ENCODE measurements at places on chromosomes 2 and 18. TPM values are rescaled to one million over a fixed set of nuclear protein-coding genes. Genes with fewer than 3 reads are reported as not detected.

ZSWIM2 gene
- total RNA-seq = not detected

C1QL2 gene
- 4.1 TPM for total RNA-seq

USP14 gene
- 42.1 TPM for total RNA-seq

CKAP2L gene
- 8.0 TPM for total RNA-seq

CDH2 gene
- 225 TPM for total RNA-seq

ATL2 gene
- 175 TPM for total RNA-seq

FOXI3 gene
- 7.1 TPM for total RNA-seq

CNTNAP5 gene
- total RNA-seq = 16.3 TPM

MPPE1 gene
- total RNA-seq = 38.1 TPM

INPP1 gene
- total RNA-seq = 17.2 TPM

ZNF804A gene
- total RNA-seq = 21.1 TPM

CDH19 gene
- total RNA-seq = 9.6 TPM

SERPINB3 gene
- total RNA-seq = not detected
